ENCODE measurements at places on chromosomes 16 and 17. TPM values are rescaled to one million over a fixed set of nuclear protein-coding genes. Genes with fewer than 3 reads are reported as not detected.

- no peak for DNase-seq
Observed at GRCh38 chr17:17200311-17200710, 5.8 kb downstream of the PLD6 start.

DNA sequence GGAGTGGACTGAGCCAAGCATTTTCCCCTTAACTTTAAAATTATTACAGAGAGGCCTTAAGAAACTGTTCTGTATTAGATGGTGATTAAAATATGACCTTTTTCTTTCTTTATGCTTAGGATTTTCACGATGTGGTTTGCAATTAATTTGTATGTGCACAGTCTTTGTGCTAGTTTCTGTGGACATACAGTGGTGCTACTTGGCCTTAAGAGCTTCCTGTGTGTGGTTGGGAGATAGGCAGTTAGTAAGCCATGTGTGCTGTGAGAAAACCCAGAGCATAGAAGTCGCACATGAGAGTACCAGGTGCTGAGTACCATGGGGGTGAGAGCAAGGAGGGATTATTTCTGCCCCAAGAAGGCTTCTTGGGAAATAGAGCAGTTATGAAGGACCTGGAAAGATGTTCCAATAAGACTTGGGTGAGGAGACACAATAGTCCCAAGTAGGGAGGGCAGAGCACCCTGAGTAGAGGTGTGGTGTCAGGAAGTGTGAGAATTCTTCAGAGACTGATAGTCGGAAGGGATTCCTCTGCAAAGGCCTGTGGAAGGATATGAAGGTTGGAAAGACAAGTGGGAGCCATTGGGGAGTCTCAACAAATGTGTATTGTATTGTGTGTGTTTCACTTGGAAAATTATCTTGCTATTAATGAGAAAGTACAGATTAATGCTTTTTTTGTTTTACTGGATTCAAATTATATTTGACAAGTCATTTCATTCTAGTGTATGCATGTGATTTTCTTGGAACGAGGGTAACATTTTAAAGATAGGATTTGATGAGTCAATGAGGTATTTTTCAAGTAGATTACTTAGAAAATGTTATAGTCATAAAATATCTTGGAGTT, 239.9 kb downstream of the PRKCA start:
- no peak for DNase-seq

DNA sequence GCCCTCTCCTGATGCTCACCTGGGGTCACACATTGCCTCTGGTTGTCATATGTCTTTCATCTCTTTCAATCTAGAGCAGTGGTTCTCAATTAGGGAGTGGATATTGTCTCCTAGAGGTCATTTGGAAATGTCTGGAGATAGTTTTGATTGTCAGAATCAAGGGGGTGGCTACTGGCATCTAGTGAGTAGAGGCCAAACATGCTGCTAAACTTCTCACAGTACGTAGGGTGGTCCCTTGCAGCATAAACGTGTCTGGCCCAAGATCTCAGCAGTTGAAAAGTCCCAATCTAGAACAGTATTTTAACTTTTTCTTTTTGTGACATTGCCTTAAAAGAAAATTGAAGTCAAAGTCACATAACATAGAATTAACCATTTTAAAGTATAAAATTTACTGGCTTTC, 30.5 kb upstream of the SLC5A10 start:
- no peak for DNase-seq

The SNX11 gene
- 21.8 TPM for total RNA-seq

The ANKRD40CL gene
- total RNA-seq, result 10.9 TPM
